ENCODE measurements at places on chromosomes 16 and 17. TPM values are rescaled to one million over a fixed set of nuclear protein-coding genes. Genes with fewer than 3 reads are reported as not detected.

The DOC2A gene
- total RNA-seq = 0.33 TPM

The CTRB2 gene
- not detected for total RNA-seq

- H3K27ac ChIP-seq = no peak overlapping the region
- no peak for DNase-seq
- H3K36me3 ChIP-seq = no peaks in the 10 kb centered on the region
- no peaks in the 10 kb centered on the region for H3K4me1 ChIP-seq
- peaks cover 1% of the 10 kb centered on the region for H3K27me3 ChIP-seq
Observed at GRCh38 chr17:81324851-81325713, 30.0 kb upstream of the SLC38A10 start.

The SYNGR2 gene
- total RNA-seq = 79.2 TPM

DNA sequence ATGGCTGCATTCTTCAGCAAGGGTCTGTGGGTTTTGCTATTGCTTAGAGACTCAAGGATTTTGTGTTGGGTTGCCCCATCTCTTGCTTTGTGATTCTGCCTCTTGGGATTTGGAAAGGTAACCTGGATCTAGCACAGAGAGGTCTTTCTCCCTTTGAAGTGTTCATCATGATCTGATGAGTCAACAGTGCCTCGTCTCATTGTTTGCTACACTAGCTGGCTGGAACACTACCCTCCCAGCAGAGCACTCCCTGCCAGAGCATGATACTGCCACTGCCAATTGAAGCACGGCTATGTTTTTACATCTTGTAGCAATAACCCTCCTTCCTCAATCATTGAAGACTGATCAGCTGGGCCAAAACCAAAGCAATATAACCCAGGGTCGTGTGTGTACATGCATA lies 361.0 kb downstream of the CDH13 start:
- DNase-seq = no peak
- no peaks in the 10 kb centered on the region for H3K27me3 ChIP-seq
- H3K4me1 ChIP-seq = no peaks in the 10 kb centered on the region
- no peaks in the 10 kb centered on the region for H3K36me3 ChIP-seq
- H3K27ac ChIP-seq = no peak overlapping the region
